ENCODE measurements at places on chromosomes 13 and 19.

GRCh38 chr19:52343548-52343947 is 7.5 kb downstream of the ZNF610 start:
- peak; percentile 47 for DNase-seq

DNA sequence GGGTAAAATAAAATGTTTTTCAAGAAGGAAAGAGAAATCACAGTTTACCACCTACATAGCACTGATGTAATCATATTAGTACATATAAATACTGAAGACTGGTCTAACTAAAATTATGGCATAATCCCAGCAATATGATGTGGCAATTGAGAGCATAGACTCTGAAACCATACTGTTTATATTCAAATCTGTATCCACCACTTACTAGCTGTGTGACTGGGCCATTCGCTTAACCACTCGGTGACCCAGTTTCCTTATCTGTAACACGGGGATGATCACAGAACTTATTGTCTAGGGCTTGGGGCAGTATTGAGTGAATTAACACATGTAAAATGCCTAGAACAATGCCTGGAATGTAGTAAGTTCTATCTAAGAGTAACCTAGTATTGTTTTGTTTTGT is 13.1 kb upstream of the GTF3A start:
- no peak for DNase-seq

DNA sequence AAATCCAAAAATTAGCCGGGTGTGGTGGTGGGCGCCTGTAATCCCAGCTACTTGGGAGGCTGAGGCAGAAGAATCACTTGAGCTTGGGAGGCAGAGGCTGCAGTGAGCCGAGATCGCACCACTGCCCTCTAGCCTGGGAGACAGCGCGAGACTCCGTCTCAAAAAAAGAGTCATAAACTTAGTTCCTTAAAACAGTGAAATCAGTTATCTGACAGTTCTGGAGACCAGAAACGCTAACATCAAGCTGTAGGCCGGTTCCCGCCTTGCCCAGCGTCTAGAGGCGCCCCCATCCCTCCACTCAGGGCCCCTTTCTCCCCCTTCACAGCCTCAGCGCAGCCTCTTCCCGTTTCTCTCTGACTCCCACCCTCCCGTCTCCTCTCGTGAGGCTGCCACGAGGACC is 11.9 kb downstream of the ADAT3 start:
- DNase-seq: no peak

DNA sequence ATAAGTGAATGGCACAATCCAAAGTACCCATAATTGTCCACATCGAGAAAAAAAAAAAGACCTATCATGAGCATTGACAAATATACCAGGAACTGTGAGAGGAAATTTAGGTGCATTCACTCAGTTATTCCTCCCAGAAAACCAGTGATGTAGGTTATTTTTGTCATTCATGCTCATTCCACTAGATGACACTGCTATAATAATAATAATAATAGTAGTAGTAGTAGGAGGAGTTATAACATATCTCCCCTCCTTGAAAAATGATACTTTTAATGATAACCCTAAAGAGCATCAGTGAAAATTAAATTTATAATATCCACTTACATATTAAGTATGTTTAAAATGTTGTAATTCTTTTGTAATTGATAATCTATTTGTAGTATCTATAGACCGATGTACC is 463.9 kb upstream of the MIR17HG start:
- DNase-seq: no peak

DNA sequence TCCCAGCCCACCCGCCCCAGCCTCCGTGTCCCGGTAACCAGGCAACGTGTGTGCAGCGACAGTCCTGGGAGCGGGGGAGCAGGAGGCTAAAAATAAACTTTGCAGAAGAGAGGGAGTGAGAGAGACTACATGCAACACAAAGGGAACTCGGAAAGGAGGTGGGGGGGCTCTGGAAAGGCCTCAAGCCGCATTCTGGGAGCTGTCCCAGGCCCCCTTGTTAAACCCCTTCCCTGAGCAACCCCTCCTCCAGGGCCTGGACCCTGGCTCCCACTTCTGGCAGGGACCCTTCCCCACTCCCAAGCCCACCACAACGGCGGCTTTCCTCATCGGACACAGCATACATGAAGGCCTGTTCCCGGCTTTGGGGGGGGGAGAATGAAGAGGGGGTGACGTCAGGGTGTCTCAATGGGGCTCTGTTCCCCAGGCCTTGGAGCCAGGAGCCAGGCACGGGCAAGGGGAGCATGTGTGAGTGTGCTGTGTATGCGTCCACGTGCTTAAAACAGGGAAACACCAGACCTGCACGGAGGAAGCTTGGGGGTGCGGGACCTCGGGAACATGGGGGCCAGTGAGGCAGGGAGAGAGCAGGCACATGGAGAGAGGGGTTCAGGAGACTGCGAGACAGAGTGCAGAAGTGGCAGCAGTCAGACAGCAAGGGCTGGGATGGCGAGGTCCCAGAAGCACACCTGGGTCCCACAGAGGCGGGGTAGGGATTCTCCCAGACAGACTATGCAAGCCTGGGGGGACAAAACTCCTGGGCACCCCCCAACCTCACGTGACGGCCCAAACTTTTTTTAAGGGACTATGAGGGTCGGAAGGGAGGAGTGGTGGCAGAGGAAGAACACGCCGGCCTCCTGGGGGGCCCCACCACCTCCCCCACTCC is 2.3 kb downstream of the ERF start:
- DNase-seq: no peak

DNA sequence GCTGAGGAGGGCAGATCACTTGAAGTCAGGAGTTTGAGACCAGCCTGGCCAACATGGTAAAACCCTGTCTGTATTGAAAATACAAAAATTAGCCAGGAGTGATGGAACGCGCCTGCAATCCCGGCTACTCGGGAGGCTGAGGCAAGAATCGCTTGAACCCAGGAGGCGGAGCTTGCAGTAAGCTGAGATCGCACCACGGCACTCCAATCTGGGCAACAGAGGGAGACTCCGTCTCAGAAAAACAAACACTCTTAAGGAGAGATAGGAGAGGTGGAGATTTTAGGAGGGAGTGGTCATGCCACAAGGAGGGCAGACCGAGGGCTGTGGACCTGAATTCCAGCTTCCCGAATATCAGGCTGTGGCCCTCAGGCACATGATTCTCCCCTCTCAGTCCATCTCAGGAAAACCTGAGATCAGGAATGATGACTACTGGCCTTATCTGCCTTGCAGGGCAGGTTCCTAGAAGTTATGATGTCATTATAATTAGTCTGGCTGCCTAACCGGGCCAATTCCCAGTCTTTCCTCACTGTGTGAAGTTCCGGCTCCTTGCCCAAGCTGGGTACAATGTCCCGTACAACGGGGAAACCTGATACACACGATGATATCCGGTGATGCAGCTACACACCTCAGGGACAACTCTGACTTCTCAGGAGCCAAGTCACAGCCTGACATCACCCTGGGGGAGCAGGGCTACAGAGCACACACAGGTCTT is 2.5 kb downstream of the SLC35E1 start:
- DNase-seq: no peak

- no peak for DNase-seq
These were observed 131.9 kb downstream of the RAP2A start for GRCh38 chr13:97565906-97566305.

DNA sequence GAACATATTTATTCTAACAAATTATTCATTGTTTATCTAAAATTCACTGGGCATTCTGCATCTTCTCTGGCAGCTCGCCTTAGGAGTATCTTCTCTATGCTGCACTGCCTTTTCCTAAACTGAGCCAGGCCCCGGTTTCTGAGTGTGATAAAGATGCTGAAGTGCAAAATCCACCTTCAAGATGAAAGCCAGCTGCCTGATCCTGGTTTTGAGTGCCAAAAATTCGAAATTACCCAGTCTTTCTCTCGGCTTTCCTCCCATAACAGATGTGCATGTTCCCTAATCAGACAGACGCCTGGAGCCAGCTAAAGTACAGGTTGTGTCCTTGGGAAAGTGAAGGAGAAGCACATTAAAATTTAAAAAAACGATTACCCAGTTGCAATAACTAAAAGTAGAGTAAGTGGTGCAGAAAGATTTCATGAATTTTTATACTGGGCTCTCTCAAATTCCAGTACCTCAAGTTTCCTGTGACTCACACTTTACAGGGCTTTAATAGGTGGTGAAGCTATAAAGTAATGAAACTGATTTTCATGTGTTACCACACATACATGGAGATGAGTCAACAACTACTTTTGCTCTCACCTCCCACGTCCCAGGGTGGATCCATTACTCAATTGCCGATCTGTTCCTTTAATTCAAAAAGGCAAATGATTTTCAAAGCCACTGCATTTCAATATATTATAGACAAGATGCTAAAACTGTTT is 65.0 kb upstream of the GTF2F2 start:
- no peak for DNase-seq

- no peak for DNase-seq
These were observed 8.9 kb downstream of the OCEL1 start for GRCh38 chr19:17234911-17235299.

GRCh38 chr19:7677669-7678311 is 900 bp downstream of the MCEMP1 start:
- no peak for DNase-seq

Data from stimulated activated naive B cell treated with anti-CD40 and anti-IgM and Interleukin-4, amounts not matched to agents 10 μg/mL and 1 μg/mL and 100 μg/mL, for 72 hours (primary cell).